ENCODE measurements at places on chromosomes 5 and 9.

- DNase-seq: no peak
Observed at GRCh38 chr9:124385623-124386022, 29.6 kb downstream of the PSMB7 start.

GRCh38 chr9:86486891-86487837 is 133.0 kb upstream of the TUT7 start:
- DNase-seq: no peak

- no peak for DNase-seq
Observed at GRCh38 chr9:117018966-117019617, 332.0 kb downstream of the TRIM32 start.

- DNase-seq: no peak
Observed at GRCh38 chr5:32720300-32720699, 9.2 kb downstream of the NPR3 start.

DNA sequence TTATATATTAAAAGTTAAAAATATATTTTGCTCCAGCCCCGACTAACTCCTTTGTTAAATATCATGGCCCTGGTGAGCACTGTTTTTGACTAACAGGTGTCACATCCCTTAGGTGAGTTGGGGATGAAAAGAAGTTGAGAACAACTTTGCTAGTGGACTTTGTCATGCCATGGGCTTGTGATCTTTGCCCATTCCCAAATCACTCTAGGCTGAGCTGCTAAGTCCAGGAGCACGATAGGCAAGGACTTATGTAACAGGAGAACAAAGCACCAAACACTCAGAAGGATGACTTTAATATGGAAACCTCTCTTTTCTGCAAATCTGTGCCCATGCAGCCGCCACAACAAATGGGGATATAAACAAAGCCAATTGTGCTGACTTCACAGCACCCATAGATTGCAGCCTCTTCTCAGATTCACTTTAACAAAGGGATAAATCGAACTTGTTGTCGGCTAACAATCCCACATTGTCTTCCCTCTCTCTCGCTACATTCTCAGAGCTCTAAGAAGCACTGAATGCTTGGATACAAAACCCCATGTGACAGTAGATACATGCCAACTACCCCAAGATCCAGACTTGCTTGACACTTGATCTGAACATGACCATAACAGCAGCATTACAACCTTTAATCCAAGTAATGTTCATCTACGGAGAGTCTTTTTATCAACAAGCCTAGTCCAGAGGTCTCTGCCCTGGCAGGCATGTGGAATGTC is 86.8 kb upstream of the CD180 start:
- no peak for DNase-seq

DNA sequence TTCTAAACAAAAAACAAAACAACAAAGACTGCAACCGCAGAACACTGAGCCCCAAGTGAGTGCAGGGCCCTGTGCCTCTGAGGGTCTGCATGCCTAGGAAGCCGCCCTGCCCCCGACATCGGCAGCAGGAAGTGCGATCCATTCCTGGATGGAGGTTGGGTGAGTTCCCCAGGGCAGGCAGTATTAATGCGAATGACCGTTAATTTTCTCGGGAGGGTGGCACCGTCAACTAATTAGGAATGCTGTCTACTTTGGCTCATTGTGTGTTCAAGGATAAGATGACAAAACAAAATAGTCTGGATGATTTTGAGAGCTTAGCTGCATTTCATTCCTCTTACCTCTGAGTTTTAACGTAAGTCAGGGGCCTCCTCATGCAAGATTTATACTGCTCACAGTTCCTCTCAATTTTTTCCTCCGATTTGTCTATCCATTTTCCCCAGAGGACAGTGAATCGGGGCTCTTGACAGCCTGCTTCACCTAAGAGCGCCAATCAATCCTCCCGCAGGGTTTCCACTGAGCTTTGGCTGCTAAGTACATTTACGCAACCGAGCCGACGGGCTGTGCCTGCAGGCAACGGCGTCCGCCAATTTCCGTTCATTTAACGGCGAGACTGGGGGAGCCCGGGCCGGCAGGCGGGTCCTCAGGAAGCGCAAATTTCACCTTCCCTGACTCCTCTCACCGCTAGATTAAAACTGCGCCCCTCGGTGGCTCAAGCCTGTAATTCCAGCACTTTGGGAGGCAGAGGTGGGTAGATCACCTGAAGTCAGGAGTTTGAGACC is 2.9 kb upstream of the NXNL2 start:
- DNase-seq: no peak

GRCh38 chr5:81154725-81155124 is 78.4 kb upstream of the CKMT2 start:
- DNase-seq: no peak

- DNase-seq: no peak
Observed at GRCh38 chr5:38601133-38601862, 44.9 kb upstream of the LIFR start.

DNA sequence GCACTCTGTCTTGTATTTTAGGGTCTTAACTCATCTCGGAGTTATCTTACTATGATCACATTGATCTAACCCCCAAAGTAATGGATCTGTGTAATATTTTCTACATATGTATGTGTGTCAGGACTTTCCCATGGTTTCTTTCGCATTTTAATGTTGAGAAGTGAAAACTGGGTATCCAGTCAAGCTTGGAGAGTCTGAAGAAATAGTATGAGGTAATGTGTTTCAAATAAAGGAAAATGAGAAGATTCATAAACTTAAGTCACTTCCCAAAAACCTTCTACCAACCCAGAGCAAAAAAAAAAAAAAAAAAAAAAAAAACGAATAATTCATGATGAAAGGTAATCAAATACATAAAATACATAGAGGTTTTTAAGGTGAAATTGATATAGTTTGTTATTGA is 187.8 kb upstream of the VCAN start:
- DNase-seq: no peak

DNA sequence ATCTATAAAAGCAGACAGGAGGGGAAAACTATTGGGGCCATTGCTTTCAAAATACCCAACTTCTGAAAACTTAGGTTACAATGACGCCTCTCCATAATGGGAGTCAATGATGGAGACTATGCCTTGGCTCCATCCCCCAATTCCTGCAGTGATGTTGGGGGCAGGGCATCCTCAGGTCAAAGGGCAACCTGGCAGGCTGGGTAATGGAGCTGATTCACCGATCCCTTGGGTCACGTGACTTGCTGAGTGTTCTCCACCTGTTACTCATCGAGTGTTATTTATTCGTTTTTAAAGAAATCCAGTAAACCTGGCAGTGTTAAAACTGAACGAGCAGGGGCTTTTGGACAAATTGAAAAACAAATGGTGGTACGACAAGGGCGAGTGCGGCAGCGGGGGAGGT is 244.4 kb downstream of the FAM114A2 start:
- no peak for DNase-seq

DNA sequence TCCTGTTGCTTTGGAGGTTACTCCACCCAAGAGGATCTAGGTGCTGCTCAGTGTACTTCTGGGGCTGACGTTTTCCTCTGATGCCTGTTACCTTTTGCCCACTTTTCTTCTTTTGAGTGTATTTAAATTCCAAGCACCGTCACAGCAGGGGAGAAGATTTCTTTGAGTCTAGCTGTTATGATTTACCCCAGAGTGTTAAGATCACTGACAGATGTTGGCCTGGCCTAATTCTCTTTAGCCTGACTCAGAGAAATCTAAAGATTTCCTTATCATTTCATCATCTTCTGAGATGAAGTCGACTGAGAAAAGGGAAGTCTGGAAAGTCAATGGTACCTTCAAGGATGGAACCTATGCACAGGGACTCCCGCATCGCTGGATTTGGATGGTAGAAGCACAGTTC is 191.5 kb downstream of the FBXL7 start:
- no peak for DNase-seq

GRCh38 chr9:11443631-11444030 is 830.8 kb upstream of the PTPRD start:
- DNase-seq: no peak

DNA sequence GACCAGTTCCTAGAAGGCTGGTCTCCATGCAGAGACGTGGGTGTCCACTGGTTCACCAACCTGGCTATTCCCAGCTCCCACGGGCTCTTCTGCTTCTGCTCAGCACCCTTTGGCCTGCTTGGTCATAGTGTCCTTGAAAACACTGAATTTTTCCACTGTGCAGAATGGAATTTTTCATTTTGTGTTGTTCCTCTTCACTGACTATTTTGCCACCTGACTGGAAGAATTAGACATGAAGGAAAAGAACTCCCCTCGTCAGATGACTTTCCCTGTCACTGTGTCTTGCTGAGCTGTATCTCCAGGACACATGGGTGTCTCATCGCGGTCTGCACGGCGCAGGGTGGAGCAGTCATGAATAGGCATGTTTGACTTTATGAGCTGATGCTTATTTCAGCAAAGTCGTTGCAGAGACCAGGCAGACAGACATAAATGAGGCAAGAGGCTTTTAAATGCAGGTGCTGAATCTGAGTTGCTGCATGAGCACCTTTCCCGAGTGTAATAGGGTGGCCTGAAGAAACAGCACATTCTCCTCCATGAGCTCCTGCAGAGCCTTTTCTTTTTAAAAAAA is 50.2 kb upstream of the SEMA4D start:
- DNase-seq: no peak

DNA sequence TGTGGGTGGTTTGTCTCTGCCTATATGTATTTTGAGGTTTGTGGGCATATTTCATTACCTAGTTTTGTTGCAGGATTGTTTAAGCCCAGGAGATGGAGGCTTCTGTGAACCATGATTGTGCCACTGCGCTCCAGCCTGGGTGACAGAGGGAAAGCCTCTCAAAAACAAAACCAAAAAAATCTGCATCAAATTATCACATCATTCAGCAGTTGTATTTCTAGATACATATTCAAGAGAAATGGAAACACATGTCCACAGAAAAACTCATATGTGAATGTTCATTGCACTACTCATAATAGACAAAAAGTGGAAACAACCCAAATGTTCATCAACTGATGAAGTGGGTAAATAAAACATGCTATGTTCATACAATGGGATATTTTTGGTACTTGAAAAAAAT is 29.9 kb downstream of the HSPA4 start:
- no peak for DNase-seq

GRCh38 chr5:35237580-35238376 is 7.5 kb upstream of the PRLR start:
- no peak for DNase-seq

GRCh38 chr5:59800347-59800893 is 93.1 kb downstream of the PDE4D start:
- no peak for DNase-seq

GRCh38 chr5:87877023-87877422 is 391.6 kb downstream of the TMEM161B start:
- no peak for DNase-seq

DNA sequence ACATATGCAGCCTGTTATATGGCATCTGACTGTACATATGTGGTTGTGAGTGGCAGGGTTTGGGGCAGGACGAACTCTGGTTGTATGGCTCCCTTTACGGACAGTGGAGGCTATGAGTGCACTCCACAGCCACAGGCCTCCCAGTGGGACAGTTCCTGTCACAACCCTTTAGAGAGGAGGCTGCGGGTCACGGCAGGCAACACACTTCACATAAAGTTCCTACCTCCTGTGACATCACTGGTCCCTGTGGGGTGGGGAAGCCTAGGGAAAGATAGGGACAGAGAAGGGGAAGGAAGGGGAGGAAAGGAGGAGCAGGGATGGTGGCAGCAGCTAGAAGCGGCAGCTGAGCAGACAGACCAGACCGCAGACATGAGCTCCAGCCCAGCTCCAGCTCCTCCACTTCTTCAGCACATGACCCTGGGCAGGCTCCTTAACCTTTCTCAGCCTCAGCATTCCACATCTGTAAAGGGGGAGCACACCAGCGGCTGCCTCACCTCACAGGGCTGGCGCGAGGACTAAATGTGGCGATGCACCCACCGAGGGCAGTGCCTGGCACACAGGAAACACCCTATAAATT is 27.4 kb upstream of the CORO2A start:
- DNase-seq: no peak

DNA sequence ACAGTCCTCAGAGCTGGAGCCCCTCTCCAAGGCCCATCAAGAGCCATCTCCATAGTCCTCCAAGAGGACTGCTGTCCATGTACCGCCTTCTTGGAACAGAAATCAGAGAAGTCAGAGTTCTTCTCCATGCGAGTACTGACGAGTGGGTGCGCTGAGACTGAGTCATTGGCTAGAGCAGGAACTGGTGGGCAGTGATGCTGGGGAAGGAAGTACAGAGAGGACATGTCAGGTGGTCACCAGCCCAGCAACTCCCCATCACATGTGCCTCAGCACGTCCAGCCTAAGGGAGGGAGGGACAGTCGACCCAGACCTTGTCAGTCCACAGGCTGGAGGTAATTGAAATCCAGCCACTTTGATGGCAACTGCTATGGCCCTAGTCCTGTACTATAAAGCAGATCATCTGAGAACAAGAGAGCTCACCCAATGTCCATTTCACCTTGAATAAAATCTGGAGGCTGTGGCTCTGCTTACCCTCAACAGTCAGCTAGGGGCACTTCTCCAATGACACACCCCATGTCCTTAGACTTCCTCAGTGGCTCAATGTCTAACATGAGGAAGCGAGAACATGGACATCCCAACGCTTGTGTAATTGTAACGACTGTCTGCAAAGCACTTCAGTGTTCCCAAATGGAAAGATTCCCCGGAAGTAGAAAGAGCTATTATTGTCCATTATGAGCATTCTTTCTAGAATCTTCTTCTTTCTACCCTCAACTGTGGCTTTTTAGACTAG is 15.0 kb upstream of the FBP1 start:
- no peak for DNase-seq

GRCh38 chr5:83492331-83492730 is 20.8 kb downstream of the VCAN start:
- no peak for DNase-seq

DNA sequence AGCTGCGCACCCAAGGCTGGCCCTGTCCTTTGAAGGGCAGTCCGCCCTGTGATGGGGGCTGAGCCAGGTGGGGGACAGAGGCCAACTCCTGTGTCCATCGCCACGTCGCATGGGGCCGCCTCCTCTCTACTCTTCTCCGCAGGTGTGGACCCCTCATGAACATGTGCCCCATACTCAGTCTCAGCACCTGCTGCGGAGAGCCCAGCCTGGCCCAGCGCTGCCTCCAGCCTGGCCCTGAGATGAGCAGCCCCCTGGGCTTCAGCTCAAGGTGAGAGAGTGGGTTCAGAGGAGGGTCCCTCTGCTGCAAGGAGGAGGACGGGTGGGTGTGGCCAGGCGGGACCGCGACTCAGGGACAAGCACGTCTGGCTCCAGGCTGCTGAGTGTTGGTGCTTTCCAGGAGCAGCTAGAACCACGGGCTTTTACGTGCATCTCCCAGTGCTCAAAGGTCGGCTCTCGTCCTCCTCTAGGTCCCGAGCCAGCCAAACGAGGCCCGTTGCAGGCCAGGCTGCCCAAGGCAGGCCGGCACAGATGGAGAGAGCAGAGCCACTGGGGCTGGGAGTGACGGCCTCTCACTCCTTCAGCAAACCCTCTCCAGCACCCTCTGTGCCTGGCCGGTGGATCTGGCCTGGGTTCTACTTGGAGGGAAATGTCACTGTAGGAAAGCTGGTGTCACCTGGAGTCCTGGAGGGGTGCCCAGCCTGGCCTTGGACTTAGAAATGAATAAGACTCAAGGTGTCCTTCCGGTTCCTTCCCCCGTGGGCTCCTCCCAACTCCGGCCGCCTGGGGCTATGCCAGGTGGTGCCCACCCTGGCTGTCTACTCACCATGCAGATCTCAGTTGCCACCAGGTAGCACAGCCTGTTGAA is 48.9 kb upstream of the RNF130 start:
- DNase-seq: no peak
